ENCODE measurements at places on chromosomes 7 and 10. TPM values are rescaled to one million over a fixed set of nuclear protein-coding genes. Genes with fewer than 3 reads are reported as not detected.

The AKR1B15 gene
- polyA plus RNA-seq, result 24.7 TPM

The PHKG1 gene
- polyA plus RNA-seq, result 1.0 TPM

The PPP1R9A gene
- polyA plus RNA-seq, result 4.9 TPM

DNA sequence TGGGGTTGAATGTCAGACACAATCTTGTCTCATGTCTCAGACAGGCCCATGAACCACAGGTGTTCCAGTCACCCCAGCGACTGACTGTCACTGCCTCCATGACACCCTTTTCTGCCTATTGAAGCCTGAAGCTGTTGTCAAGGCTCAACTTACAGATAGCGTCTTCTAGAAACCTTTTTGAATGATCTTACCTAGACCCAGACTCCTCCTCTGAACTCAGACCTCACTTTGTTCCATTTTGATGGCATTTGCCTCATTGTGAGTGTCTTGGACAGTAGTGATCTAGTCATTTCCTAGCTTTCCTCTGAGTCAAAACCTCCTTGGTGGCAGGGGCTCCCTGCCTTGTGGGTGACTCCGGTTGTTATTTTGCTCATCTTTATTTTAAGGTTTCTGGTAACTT is 98.3 kb upstream of the AGK start:
- no peak for DNase-seq

- no peak for DNase-seq
Observed at GRCh38 chr7:16320099-16320660, 101.2 kb downstream of the CRPPA start.

- no peak for DNase-seq
Observed at GRCh38 chr10:103166523-103166922, 26.5 kb downstream of the NT5C2 start.

- DNase-seq, result peak; percentile 47
Observed at GRCh38 chr10:36779238-36779846, 346.1 kb upstream of the ANKRD30A start.

GRCh38 chr10:52485462-52485861 is 171.4 kb downstream of the DKK1 start:
- no peak for DNase-seq

GRCh38 chr7:93949423-93949822 is 27.9 kb downstream of the GNG11 start:
- peak; percentile 45 for DNase-seq

DNA sequence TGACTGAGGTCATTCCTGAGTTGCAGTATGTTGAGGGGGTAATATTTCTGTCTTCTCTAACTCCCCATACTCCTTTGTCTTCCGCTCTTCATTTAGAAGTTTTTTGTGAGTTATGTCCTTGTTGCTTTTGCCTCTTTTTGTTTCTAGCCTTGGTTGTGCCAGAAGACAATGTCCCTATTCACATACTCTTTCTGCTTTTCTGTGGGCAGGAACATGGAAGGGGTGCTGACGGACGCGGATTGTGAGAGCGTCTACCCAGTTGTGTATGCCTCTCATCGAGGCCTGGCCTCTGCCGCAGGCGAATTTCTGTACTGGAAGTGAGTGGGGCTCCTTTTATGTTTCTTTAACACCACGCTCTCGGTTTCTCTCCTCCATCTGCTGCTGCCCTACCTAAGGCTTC is 20.5 kb downstream of the STAG3 start:
- DNase-seq, result no peak

DNA sequence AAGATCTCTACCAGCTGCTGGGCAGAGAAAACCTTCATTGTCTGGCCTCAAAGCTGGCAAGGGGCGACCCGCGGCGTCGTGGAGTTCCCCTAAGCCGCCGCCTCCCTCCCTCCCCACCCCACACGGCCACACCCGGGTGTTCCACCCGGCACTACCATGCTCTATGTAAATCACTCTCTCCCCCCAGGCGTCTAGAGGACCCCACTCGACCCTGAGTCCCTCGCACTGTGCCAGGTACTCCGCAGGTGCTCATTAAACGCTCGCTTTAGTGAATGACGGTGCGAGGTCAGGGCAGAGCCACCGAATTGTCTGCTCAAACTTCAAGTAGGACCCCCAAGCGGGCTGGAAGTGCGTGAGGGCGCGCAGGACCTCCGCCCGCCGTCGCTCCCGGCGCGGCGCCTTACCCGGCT is 628 bp downstream of the PARP12 start:
- DNase-seq, result peak; percentile 13

DNA sequence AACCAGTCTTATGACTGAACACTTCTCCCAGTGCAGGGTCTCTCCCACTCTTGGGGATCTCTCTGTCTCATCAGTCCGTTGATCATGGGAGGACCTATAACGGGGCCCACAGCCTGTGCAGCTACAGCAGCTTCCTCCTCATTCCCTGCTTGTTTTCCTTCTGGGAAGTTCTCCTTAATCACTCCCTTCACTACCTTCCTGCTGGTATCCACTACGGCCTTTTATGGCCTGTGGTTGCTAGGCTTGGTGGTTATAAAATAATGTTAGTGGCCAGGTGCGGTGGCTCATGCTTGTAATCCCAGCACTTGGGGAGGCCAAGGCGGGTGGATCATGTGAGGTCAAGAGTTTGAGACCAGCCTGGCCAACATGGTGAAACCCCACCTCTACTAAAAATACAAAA is 3.5 kb upstream of the ZNF282 start:
- DNase-seq, result no peak

- no peak for DNase-seq
Observed at GRCh38 chr7:158408318-158408920, 179.2 kb downstream of the PTPRN2 start.

DNA sequence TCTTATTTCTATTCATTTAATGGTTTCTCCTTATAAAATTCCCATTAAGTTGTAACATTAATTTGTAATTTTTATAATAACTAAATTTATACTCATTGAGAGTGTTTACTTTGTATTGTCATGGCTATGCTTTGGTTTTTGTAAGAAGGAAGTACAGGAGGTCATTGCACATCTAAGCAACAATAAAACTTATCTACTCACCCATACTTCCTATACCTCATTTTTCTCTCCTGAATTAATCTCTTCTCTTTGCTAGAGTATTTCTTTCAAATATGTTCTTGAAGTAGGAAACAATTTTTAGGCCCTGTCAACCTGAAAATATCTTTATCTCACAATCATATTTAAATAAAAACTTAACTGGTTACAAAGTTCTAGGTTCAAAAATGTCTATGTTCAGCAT is 95.4 kb upstream of the WDR11 start:
- DNase-seq, result no peak

DNA sequence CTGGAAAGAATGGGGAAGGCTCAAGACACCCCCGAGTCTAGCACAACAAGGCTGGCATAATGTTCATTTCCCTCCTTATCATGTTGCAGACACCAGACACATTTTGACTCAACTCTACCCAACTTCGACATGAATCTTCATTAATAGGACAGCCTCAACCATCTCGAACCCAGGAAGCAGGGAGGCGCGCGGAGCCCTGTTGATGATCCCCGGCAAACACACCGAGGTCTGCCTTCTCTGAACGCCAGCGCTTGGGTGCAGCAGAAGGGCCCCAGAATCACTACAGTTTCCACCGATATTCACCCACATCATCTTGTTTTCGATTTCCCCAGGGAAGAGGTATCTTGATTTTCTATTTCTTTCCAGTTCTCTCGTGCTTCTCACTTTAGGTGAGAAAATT is 563.6 kb downstream of the TCERG1L start:
- DNase-seq, result no peak

- no peak for DNase-seq
Observed at GRCh38 chr7:96538632-96539031, 171.0 kb downstream of the SEM1 start.

GRCh38 chr10:35633006-35633980 is 8.8 kb downstream of the FZD8 start:
- DNase-seq, result no peak

DNA sequence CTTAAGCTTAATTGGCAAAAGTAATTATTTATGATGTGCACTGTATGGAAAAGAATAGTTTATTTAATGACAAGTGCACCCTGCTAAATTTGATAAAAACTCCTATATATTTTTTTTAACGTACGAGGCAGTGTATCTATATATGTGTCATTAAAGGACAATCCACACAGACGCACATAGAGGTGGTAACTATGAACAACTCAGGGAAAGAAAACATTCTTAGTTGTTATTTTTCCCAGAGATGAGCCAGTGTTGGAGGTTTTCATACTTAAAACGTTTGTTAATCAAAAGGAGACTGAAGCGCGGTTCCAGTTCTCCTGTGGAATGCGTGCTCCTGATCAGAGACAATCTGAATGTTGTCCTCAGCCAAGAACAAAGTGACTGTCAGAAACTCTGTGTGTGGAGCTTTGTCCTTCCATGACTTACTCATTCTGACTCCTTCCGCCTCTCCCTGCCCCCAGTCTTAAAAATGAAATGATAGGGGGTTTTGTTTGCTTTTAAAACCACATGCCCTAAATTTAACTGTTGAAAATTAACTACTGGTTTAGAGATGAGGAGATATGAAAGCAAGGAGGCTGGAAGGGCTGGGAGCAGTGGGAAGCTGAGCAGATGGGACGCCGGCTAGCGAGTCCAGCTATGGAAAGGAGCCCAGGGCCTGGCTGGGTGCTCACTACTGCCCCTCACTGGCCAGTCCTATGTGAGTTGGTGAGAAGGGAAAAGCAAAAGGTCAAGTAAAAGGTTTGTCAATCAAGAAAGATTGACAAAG is 99.6 kb downstream of the SVIL start:
- peak; percentile 80 for DNase-seq

DNA sequence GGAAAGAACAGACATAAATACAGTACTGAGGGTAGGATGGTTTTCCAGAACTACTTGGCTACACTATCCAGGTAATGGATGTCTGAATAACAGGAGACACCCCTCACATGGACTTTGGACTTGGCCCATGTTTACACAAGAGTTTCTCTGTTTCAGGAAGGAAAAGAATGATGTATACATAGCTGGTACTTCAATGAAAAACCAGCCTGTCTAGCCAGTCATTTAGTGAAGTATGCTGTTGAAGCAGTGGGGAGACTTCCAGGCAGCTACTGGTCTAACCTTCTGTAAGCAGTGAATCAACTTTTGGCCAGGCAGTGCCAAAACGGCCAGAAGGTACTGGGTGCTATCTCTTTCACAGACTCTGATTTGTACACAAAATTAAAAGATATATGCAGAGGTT is 135.0 kb downstream of the MBL2 start:
- no peak for DNase-seq

- DNase-seq, result no peak
Observed at GRCh38 chr7:143882020-143882603, 19.9 kb downstream of the TCAF1 start.
